Stimulated activated CD4-positive, alpha-beta T cell treated with anti-CD3 and anti-CD28 coated beads, Interleukin-2, amount 100 ng/mL, for 24 hours (primary cell): ENCODE measurements at places on chromosomes 6 and 20.

DNA sequence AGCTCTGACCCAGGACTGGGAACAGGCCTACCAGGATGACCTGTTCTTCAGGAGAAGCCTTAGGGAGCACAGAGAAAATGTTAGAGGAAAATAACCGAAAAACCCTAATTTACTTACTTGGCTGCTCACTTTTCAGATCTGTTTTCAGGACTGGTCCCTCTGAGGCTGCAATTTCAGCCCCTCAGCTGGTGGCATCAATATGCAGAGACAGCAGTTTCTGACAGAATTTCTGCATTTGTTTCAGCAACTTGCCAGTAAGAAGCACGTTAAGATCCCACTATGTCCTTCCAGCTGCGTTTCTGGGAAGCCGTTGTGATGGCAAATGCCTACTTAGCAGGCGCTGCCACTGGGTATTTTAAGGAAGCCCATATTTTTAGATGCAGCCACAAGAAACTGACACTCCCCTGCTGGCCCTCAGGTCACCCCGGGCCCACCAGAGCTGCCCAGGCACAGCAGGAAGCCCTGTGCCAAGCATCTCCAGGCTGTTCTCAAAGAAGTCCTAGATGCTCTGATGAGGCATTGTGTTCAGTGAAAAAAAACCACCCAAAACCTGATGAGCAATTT lies 7.5 kb downstream of the YTHDF1 start:
- DNase-seq, result no peak

DNA sequence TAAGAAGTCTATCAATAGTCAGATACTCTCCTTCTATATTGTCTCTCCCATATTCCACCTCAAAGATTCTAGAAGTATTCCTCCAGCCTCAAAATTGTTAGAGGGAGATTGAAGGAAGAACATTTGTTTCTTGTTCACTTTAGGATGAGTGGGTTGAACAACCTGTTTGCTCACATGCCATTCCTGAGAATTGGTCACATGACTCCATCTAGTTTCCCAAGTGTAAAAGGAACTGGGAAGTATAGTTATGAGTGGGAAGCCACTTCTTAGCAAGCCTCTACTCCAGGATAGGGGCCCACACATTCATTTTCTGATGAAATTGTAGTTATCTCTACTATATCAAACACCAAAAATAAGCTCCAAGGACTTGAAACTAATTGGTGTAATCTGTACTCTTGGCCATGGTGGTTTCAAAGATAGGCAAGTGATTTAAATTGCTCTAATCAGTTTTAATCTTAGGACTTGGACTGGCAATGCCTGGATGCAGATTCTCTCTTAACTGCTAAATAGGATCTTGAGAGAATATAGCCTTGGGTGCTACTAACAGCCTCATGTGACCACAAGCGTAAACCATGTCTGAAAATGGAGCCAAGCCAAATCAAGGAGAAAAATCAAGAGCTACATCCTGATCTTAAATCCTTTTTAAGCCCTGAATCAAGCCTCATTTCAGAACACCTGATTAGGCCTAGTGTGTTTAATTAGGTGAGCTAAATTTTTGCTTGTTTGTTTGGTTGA lies 758.7 kb upstream of the MAN1A1 start:
- DNase-seq, result no peak

GRCh38 chr6:54525731-54526130 lies 217.5 kb downstream of the TINAG start:
- no peak for DNase-seq

DNA sequence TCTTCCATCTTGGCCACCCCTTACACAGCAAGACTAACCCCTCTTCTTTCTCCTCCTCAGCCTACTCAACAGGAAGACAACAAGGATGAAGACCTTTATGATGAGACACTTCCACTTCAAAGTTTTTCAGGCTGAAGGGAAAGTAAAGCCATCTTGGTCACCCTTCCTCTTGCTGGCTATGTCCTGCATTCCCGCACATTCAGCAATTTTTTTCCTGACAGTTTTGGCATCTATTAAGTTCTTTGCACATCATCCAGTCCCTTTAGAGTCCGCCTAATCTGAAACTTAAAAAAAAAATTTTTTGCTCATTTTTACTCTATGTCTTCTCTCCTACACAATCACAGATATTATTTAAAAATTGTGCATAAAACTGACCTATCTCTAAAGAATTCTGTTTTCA lies 493.4 kb downstream of the LMBRD1 start:
- no peak for DNase-seq

DNA sequence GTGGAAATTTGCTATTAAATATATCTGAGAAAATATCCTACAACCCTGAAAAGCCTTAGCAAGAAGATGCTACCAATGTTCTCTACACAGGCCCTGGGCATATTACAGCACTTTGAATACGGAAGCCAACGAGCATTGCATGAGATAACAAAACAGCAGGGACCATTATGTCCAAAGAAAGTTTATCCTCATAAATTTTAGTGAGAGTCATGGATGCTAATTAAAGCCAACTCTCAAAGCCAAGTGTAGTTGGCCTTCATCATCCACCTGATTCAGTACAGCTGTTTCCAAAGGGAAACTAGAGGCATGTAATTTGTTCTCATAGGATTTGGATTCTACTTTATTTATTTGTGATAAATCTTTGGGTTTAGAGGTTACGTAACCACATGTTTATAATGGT lies 564.8 kb downstream of the RFPL4B start:
- no peak for DNase-seq

GRCh38 chr20:47708953-47709833 lies 76.1 kb downstream of the SULF2 start:
- no peak for DNase-seq

GRCh38 chr6:4459996-4460395 lies 316.2 kb upstream of the CDYL start:
- no peak for DNase-seq

GRCh38 chr6:53741034-53741823 lies 53.6 kb upstream of the LRRC1 start:
- peak; percentile 49 for DNase-seq

DNA sequence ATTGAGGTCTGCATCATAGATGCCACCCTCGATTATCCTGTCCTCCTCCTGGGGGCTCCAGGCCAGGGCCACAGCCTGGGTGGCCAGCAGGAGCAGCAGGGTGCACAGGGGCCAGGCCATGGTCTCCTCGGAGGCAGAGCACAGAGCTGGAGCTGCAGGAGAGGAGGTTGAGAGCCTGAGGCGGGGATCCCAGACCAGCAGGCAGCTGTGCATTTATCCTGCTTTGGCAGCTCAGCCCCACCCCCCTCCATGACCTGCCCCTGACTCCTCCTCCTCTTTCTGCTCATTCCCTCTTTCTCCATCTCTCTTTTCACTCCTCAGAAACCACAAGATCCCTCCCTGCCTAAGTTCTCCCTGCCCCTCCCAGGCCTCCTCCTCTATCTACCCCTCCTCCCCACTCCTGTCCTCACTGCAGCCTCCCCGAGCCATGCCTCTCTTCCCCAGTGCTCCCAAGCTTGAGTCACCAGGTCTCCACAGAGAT lies at the start of gene CST2:
CST2 (minus strand) TSS at position 189 of the 481 bp plus-strand sequence; CDS start at position 120, 69 bp downstream.
- no peak for DNase-seq

- DNase-seq, result no peak
These were observed 39.6 kb upstream of the CSE1L start for GRCh38 chr20:49006446-49006980.

DNA sequence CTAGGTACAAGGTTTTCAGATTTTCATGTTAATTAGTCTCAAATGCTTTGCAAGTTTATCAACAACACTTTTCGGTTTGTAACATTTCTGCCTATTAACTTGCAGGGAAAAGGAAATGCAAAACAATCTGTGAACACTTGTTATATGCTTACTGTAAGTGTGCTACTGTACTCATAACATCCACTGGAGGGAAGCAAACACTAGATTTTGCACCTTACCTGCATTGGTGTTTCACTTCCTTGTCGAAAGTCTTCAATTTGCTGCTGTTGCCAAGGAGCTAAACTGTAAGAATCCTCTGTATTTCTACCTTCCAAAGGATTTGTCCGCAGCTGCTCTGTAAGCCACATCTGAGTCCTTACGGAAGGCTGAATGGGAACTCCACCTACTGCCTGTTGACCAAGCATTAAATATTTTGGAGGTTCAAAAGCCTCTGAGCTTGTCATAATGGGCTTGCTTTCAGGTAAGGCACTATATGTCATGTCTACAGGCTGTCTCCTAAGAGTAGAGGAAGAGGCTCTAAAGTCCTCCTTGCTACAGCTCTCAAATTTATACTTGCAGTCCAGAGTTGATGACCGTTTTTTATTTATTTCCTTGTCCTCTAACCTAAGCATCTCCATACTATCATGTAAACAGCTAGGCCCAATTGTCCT lies 17.3 kb downstream of the PLN start:
- no peak for DNase-seq

GRCh38 chr20:63706027-63706695 lies 1.6 kb downstream of the ARFRP1 start:
- no peak for DNase-seq

DNA sequence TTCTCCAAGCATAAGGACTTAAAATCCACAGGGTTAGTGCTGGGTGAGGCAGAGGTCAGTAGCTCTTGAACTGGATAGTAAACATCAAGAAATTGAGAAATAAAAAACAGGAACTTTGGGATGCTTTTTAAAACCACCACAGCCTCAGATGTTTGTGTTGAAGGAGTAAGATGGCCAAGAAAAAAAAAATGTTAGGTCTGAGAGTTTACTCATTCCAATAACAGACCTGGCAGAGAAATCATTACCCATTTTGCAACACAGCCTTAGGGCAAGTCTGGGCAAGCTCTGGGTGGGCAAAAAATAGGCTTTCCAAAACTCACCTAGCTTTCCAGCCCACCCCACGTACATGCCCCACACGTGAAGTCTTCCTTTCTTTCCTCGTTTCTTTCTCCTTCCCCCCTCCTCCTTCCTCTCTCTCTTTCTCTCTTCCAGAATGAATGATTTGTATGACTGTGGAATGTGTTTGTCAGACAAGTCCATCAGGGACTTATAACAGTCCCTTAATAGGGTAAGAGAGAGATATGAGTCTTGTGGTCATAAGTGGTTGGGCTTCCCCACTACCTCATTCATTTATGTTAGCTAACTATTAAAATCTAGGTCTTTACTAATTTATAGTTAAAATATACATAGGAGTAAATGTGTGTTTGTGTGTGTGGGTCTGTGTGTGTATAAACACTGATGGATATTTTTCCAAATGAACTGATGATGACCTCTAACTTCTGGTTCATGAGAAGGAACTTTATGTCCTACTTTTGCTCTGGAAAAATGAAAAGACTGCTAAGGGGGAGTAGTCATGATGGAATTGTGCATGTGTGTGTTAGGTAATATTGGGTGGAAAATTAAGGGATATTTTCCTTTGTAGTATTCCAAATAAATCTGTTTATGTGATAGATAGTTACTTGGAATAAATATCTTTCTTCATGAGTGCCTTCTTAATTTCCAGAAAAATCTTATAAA lies 18.0 kb upstream of the DSE start:
- DNase-seq, result no peak
